Fibroblast of pulmonary artery (primary cell): ENCODE measurements at places on chromosomes 12 and 14.

GRCh38 chr12:131461096-131461495 is 249.8 kb upstream of the SFSWAP start:
- no peak for DNase-seq

- DNase-seq, result peak; percentile 0
These were observed 319.3 kb upstream of the SOX5 start for GRCh38 chr12:24268663-24269186.

DNA sequence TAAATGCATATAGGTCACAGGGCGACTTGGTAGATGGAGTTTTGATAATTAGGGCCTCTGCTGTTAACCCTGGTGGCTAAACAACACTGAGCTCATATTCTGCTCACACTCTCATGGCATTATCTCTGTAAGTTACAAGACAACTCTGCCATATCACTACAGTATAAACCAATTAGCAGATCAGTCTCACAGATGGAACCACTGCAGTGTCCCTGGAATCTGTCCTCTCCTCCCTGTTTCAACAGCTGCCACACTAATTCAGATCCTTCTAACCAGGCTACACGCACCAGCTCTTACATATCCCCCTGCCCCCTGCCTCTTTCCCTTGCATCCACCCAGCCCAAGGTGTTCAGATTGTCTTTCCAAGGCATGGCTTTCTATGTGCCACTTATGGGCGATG is 161.0 kb upstream of the RMST start:
- no peak for DNase-seq

DNA sequence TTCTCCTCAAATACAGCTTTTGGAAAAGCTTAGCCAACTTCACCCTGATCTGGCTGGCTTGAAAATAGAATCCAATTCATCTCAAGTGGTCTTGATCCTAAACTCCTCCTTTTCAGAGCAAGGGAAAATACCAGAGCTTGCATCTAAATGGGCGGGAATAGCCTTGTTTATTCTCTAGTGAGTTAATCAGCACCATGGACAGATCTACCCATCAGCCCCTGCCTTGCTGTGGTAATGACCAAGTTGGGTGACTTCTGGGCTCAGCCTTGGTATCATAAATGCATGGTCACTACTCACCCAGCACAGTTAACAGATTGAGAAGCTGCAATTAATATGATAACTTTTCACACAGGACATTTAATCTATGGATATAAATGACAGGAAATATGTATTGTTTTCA is 196.6 kb downstream of the GLT1D1 start:
- no peak for DNase-seq

GRCh38 chr14:91405241-91405721 is 12.3 kb downstream of the CCDC88C start:
- DNase-seq, result no peak

DNA sequence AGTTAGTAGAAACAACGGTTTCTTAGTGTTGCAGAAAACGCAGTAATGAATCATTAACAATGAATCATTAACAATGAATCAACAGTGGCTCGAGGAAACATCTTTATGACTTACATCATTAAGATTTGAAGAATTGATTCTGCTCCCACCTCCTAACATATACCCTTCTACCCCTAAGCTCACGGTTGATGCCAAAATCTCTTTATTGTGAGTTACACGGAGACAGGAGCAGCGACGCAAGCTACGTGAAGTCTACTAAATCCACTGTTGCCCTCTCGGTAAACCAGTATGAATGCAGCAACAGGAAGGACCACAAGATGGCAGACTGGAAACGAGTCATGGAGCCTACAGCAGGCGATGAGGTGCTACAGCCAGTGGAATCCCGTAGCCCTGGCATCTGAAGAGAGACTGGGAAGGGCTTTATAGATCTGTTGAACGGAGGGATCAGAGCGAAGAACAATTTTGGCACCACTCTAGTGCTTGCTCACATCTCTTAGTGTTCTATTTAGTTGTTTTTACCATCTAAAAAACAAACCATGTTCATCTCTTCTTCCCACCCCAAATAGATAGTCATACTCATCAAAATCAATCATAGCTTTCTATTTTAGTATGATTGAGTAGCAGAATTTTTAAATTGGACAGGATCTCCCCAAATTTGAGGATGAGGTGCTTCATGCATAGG is 332.7 kb downstream of the DUSP6 start:
- DNase-seq, result peak; percentile 93

- DNase-seq, result no peak
These were observed 61.4 kb downstream of the CCNK start for GRCh38 chr14:99542566-99542965.

- no peak for DNase-seq
These were observed 31.7 kb downstream of the MARK3 start for GRCh38 chr14:103416916-103417315.

DNA sequence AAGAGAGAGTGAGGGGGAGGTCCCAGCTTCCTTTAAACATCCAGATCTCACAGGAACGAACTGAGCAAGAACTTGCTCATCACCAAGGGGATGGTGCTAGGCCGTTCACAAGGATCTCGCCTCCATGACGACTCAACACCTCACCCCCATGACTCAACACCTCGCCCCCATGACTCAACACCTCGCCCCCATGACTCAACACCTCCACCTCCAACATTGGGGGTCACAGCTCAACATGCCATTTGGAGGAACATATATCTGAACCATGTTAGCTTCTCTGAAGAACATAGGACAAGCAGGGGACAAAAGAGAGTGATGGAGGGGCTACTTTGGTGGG is 66.0 kb upstream of the LHX5 start:
- no peak for DNase-seq
